ENCODE measurements at places on chromosomes 2 and 18.
A peak's percentile ranks its signal among the peaks of the same experiment; 100 is the strongest.

DNA sequence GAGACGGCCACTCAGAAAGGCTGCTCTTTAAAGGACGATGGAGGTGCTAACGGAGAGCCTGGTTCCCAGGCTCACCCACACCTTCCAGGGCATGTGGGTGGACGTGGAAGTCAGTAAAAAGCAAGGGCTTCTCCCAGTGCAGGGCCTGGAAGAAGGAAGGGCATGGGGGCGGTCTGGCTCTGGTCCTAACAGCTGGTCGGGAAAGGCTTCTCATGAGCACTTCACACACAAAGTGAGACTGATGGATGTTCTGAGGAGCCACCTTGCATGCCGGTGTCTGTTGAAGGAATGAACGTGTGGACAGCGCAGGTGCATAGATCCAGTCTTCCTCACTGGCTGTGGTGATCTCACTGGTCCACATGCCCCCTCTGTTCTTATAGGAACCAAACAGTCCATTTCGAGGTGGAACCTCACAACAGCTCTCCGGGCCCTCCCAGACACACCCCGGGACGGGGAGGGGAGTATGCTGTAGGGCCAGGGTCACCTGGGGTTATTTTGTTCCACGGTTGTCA, 90.6 kb upstream of the UXS1 start:
- no peak for DNase-seq

- peak; percentile 67 for DNase-seq
These were observed 158.2 kb downstream of the MGAT5 start for GRCh38 chr2:134411828-134412638.

GRCh38 chr2:71786291-71787107, 333.1 kb downstream of the DYSF start:
- peak; percentile 10 for DNase-seq

DNA sequence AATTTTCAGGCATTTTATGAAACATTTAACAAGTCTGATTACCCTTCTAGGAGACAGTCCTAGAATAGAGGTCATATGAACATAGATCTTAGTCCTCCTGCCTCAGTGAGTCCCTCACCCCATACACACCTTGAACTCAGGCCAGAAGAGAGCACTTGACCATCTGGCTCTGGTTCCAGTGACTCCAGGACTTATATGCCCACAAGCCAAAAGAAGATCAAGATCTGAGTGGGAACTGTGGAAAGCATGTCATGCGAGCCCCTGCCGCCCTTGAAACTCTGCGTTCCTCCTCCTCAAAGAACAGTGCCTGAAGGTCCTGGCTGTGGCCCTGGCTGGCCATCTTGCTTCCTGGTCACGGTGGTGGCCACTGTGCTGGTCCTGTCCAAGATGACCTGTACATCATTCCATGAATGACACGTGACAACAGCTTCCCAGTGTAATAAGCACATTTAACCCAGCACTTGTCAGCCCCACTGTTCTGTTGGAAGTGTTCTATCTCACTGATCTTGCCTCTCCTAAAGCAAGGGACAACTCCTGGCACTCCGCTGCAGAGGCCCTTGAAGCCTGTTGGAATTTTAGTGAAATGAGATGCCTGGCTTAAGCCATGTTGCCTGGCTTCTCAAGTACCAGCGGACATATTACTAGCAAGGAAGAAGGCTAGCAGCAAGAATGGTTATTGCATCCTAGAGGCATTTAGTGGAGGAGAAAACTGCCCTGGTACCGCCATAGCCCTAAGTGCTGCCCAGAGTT, 17.6 kb downstream of the TTC32 start:
- peak; percentile 17 for DNase-seq

DNA sequence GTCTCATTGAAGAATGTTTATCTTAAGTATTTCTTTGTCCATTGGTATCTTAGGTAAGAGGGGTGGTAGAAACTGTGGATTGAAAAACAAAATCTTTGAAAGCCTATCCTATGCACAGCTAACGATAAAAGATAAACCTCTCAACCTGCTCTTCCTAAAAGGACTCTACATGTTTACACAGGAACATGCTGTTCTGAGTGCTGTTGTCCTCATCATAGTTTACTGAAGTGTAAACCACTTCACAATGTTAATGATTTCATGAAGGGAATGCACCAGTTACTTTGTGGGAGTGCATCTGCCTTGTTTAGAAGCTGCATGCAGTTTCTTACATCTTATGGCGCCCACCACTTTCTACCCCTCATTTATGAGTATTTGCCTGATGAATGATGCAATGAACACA, 1.2 kb downstream of the ACMSD start:
- no peak for DNase-seq

- no peak for DNase-seq
These were observed 908 bp downstream of the ERLEC1 start for GRCh38 chr2:53787614-53788289.
